Thymus (tissue), 14 donors: ENCODE measurements at places on chromosomes 2 and 18.
A peak's percentile ranks its signal among the peaks of the same experiment; 100 is the strongest.

GRCh38 chr2:222159221-222159620 lies 139.6 kb downstream of the PAX3 start:
- DNase-seq, result no peak

- peak; percentile 52 for DNase-seq
Measured at GRCh38 chr2:64637000-64637635, 16.6 kb downstream of the SERTAD2 start.

- DNase-seq, result no peak
Measured at GRCh38 chr2:5315512-5315911, 376.7 kb upstream of the SOX11 start.

- no peak for DNase-seq
Measured at GRCh38 chr2:215567504-215567903, 131.6 kb upstream of the FN1 start.

DNA sequence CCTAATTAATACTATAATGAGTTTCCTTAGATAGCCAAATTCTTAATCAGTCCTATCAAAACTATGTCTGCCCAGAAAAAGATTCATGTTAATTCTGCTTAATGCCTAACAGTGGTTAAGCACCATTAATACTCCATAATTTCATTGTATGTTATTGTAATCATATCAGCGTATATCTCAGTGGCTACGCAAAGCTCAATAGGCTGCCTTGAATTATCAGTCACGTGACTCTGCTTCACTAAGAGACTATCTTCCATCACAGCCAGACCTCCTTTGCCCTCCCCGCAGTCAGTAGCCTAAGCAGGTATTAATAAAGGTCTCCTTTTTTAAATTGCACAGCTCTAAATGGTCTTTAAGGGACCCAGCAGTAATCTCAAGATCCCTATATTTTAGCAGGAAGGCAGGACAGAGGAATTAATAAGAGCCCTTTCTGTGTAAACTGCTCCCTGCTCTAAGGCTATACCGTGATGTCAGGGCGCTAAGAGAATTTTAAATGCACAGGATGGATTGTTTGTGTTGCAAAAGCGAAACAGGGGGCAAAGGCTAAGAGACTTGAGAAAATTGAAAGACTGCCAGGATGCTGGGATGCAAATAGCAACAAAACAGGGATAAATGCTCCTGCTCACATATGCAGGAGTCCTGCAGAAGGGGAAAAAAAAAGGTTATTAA lies 215.6 kb upstream of the POU3F3 start:
- DNase-seq, result no peak
